Left forelimb (tissue), 1 donor: ENCODE measurements at places on chromosomes 13 and 19.
A peak's percentile ranks its signal among the peaks of the same experiment; 100 is the strongest.

GRCh38 chr19:49148784-49149651 lies 6.2 kb downstream of the HRC start:
- peak; percentile 95 for DNase-seq

- no peak for DNase-seq
Measured at GRCh38 chr13:48773531-48774275, 120.0 kb downstream of the CYSLTR2 start.

GRCh38 chr13:112240076-112240475 lies 136.1 kb upstream of the SPACA7 start:
- peak; percentile 25 for DNase-seq

GRCh38 chr13:82719987-82720386 lies 1162.3 kb downstream of the SLITRK1 start:
- no peak for DNase-seq

GRCh38 chr13:40341501-40341900 lies 324.9 kb downstream of the FOXO1 start:
- DNase-seq: no peak

DNA sequence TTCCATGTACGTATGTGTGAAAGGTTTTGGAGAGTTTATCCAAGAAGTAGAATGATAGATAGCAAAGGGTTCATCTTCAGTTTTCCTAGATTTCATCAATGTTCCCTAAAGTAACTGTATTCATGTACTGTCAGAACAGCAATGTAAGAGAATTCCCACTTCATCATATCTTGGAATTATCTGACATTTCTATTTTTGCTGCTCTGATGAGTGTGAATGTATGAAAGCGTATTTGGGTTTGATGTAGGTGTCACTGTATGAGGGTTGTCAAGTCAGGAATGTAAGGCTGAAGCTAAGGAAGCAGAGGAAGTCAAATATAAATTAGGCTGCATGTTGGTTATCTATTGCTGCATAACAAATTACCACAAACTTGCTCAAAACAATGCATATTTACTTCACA lies 7.2 kb upstream of the KATNAL1 start:
- no peak for DNase-seq

DNA sequence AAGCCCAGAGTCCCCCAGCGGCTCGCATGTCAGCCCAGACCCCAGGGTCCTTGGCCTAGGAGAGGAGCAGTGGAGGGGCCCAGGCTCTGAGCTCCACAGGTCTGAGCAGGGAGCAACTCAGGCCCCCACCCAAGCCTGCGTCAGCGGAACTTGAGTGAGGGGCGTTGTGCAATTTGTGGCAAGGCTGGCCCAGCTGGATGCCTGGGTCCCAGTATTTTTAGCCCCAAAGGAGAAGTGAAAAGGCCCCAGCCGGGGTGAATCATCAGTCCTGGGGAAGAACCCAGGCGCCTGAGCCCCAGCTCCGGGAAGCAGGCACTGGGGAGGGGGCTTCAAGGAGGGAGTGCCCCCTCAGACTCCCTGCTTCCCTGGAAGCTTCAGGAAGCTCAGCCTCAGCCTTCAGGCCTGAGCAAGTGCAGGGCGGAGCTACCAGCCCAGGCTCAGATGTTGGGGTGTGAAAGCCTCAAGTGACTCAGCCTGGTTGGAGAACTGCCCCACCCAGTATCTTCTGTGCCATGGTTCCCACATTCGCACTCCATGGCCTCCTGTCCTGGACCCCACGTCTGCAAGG lies 7.2 kb downstream of the MED29 start:
- no peak for DNase-seq

DNA sequence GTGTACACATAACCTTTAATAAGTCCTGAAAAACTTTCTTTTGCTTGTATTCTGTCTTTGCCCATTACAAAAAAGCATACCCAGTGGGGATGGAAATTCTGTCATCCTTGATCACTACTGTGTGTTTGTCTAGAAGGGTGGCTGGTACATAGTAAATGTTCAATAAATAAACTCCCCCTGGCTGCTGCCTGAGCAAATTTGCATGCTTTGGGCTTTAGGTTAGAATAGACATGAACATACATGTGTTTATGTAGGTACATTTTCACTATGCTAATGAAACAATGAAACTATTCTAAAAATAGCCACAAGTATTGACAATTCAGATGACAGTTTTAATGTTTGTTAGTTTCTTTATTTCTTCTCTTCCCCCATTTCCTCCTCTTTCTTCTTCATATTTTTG lies 36.1 kb downstream of the TNFSF13B start:
- DNase-seq: no peak

GRCh38 chr13:53445686-53446085 lies 417.1 kb downstream of the OLFM4 start:
- DNase-seq: no peak

- DNase-seq: no peak
Measured at GRCh38 chr13:105957769-105958438, 577.6 kb downstream of the EFNB2 start.

GRCh38 chr19:53844849-53845246 lies 20.7 kb upstream of the NLRP12 start:
- DNase-seq: no peak
